ENCODE measurements at places on chromosomes 6 and 20. TPM values are rescaled to one million over a fixed set of nuclear protein-coding genes. Genes with fewer than 3 reads are reported as not detected.
A peak's percentile ranks its signal among the peaks of the same experiment; 100 is the strongest.

GRCh38 chr20:14235355-14235754, 102.1 kb downstream of the FLRT3 start:
- no peak overlapping the region for H3K27ac ChIP-seq
- no peaks in the 10 kb centered on the region for H3K4me1 ChIP-seq
- H3K27me3 ChIP-seq, result no peaks in the 10 kb centered on the region
- H3K36me3 ChIP-seq, result no peaks in the 10 kb centered on the region
- H3K4me3 ChIP-seq, result no peak overlapping the region

DNA sequence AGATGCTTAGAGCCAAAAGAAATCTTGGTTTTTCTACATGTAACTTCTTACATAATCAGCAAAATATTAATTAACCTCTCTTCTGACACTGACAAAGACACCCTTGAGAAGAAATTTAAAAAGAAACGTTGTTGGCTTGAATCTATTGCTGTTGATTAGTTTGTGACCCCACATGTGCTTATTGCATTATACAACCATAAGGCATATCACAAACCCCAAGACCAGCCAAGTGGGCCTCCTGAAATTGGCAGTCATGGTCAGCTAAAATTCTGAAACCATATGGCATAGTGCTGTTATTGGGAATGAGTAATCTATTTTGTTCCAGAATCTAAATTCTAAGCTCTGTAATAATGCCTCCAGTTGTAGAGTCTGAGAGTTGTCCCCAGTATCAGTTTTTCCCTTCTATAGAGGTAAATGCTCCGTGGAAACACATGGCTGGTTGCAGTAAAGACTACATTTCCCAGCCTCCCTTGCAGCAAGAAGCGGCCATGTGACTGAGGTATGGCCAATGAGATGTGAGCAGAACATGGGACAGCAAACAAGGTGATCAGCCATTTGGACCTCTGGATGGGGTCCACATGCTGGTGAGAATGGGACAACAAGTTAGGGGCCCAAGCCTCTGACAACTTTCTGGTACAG, 42.3 kb upstream of the PTPN1 start:
- H3K27ac ChIP-seq, result no peak overlapping the region
- H3K4me3 ChIP-seq, result no peak overlapping the region
- no peaks in the 10 kb centered on the region for H3K27me3 ChIP-seq
- DNase-seq, result no peak
- no peaks in the 10 kb centered on the region for H3K36me3 ChIP-seq
- no peaks in the 10 kb centered on the region for H3K4me1 ChIP-seq

GRCh38 chr6:142030115-142030619, 102.6 kb upstream of the GJE1 start:
- no peaks in the 10 kb centered on the region for H3K27me3 ChIP-seq
- H3K4me1 ChIP-seq, result peaks cover 13% of the 10 kb centered on the region
- H3K4me3 ChIP-seq, result peak overlapping the region; percentile 81
- DNase-seq, result no peak

Gene RGS17
- 8.7 TPM for total RNA-seq

Gene CLDN20
- total RNA-seq, result not detected

GRCh38 chr6:90040931-90041330, 146.7 kb downstream of the GJA10 start:
- H3K36me3 ChIP-seq, result no peaks in the 10 kb centered on the region
- no peak overlapping the region for H3K27ac ChIP-seq
- H3K27me3 ChIP-seq, result no peaks in the 10 kb centered on the region
- no peak for DNase-seq
- no peaks in the 10 kb centered on the region for H3K4me1 ChIP-seq

DNA sequence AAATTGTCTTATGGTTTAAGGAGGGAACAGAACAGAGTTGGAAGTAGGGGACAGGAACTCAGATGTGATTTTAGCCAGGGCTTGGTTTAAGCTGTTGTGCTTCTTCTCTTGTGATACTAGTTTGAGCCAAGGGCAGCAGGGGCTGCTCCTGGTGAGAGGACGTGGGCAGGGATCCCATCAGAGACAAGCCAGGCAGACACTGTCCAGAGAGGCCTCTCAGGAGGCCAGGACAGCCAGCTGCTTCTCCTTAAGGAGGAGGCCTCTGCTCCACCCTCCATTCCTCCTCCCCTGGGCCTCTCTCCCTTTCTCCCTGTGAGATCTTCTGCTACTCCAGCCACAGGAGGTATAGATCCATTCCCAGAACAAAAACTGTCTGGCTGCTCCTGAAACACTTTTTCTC, 108.4 kb upstream of the MLN start:
- no peaks in the 10 kb centered on the region for H3K4me1 ChIP-seq
- H3K27ac ChIP-seq, result no peak overlapping the region
- H3K4me3 ChIP-seq, result no peak overlapping the region
- no peaks in the 10 kb centered on the region for H3K27me3 ChIP-seq

DNA sequence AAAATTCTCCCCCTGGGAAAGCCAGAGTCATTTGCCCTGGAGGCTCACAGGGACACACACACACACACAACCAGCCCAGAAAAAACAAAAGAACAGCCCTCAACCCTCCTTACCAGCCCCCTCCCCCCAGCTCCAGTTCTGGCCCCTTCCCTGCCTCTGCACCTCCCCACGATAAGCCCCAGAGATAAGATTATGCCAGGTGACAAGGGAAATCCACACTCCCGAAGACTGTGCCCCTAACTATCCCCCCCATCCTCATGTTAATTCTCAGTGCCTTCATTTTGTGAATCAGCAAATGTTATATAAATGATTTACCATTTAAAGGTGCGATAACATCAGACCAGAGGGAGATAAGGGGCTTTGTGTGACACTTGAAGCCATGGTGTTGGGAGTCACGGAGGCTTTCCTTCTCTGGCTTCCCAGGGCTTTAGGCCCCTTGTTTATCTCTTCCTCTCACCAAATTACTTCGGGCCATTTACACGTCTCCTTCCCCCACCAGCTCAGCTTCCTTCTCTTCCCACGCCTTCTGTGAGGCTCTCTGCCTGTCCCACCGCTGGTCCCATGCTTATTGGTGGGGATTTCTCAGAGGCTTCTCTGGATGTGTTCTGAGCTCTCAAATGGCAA, 12.5 kb upstream of the FOXC1 start:
- H3K27me3 ChIP-seq, result peaks cover 6% of the 10 kb centered on the region
- DNase-seq, result no peak

DNA sequence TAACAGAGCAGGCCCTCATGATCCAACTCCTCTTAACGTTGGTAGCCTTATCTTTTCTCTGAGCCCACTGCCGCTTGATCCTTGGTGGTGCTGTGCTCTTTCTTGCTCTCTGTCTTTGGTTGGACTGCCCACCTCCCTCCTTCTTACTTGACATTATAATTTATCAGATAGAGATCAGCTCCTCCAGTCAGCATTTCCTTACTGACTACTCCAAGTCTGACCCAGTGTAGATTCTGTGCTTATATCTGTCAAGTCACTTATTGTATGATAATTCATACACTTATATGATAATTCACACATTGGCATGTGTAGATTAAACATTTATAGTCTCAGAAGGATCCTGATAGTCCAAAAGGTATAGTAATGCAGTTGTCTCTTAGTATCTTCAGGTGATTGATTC, 18.1 kb downstream of the PTPRA start:
- no peaks in the 10 kb centered on the region for H3K4me1 ChIP-seq
- no peak for DNase-seq
- no peaks in the 10 kb centered on the region for H3K36me3 ChIP-seq
- H3K4me3 ChIP-seq, result no peak overlapping the region
- no peak overlapping the region for H3K27ac ChIP-seq

DNA sequence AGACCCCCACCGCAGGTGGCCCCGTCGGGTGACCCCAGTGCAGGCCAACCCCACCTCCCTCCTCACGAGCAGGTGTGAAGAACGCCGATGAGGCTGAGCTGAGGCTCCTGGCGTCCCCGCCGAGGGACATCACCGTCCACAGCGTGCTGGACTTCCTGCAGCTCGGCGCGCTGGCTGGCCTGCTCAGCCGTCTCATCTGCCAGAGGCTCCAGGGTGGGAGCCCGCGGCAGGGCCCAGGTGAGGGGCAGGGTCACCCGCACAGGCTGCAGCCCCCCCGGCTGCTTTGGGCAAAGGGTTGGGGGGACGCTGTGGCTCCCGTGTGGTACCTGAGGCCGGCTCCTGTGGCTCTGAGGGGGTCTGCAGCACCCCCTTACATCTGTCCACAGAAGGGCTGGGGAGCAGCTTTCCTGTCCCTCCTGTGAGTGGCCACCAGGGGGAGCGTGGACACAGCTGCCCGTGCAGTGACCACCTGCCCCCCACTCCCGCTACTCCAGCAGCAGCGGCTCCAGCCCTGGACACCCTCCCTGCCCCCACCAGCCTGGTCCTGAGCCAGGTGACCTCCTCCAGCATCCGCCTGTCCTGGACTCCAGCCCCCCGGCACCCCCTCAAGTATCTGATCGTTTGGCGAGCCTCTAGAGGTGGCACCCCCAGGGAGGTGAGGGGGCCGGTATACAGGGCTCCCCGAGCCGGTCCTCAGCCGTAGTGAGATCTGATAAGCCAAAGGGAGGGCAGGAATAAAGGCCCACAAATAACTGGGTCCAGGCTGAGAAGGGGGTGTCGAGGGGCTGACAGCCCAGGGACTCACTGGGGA, 16.5 kb downstream of the COL20A1 start:
- no peak for DNase-seq
- H3K4me3 ChIP-seq, result no peak overlapping the region
- H3K4me1 ChIP-seq, result peaks cover 3% of the 10 kb centered on the region
- H3K27me3 ChIP-seq, result no peaks in the 10 kb centered on the region
- H3K27ac ChIP-seq, result no peak overlapping the region

Measured in Panc1 (cell line).